ENCODE measurements at places on chromosomes 6 and 20.
A peak's percentile ranks its signal among the peaks of the same experiment; 100 is the strongest.

DNA sequence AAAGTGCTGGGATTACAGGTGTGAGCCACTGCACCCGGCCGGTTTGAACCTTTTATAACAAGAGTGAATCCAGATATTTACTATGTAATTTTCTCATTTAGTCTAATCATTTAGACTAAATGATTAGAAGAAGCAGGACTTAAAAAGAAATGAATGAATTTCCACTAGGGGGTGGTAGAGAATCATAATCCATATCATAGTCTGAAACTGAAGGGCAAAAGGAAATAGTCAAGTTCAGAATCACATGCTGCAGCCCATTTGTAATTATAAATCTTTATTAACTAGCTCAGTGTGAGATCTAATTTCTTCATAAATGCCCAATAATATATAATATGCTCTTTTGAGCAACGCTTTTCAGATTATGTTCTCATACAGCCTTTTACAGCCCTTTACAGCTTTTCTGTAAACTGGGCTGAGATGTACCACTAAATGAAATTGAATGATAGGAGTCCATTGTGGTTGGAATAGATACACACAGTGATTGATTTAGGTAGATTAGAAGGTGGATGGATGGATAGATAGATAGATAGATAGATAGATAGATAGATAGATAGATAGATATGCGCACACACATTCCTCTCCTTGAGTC lies 31.8 kb downstream of the PSMB9 start:
- DNase-seq: peak; percentile 33

DNA sequence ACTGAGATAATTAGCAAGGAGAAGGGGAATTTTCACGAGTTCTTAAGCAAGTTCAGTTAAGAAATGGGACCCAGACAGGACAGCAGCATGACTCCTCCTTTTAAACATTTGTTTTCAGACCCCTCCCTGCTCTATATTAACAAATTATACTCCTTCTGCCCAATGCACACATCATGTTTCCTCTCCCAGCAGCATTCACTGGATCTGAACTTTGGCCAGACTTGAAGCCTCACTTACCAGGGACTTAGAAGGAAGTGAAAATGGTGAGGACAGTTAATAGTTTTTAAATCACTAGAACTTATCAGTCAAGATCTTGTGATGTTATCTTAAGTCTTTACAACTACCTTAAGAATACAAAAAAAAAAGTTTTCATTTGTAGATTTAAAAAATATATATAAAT lies 1174.7 kb upstream of the MAP3K7 start:
- no peak for DNase-seq

DNA sequence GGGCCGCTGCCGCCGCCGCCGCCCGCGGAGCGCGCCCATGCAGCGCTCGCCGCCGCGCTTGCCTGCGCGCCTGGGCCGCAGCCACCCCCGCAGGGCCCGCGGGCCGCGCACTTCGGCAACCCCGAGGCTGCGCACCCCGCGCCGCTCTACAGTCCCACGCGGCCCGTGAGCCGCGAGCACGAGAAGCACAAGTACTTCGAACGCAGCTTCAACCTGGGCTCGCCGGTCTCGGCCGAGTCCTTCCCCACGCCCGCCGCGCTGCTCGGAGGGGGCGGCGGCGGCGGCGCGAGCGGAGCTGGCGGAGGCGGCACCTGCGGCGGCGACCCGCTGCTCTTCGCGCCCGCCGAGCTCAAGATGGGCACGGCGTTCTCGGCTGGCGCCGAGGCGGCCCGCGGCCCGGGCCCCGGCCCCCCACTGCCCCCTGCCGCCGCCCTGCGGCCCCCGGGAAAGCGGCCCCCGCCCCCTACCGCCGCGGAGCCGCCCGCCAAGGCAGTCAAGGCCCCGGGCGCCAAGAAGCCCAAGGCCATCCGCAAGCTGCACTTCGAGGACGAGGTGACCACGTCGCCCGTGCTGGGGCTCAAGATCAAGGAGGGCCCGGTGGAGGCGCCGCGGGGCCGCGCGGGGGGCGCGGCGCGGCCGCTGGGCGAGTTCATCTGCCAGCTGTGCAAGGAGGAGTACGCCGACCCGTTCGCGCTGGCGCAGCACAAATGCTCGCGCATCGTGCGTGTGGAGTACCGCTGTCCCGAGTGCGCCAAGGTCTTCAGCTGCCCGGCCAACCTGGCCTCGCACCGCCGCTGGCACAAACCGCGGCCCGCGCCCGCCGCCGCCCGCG lies 730 bp downstream of the INSM1 start:
- peak; percentile 30 for DNase-seq

DNA sequence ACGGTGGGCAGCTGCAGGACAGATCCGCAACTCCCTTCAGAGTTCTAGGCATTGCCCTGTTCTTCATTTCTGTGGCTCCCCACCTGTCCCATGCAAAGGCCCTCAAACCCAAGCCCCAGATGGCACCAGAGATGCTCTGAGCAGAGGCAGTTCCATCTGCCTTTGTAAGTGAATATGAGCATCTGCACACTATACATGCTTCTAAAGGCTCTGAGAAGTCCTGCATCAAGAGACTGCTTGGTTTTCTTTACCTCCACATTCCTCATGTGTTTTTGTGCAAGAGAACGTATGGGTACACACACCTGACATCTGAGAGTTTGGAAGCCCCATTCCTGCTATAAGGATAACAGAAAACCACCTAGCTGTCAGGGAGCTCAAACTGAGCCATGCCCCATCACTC lies 14.4 kb upstream of the CST7 start:
- no peak for DNase-seq

GRCh38 chr6:75230484-75231325 lies 12.9 kb downstream of the COX7A2 start:
- DNase-seq: no peak

DNA sequence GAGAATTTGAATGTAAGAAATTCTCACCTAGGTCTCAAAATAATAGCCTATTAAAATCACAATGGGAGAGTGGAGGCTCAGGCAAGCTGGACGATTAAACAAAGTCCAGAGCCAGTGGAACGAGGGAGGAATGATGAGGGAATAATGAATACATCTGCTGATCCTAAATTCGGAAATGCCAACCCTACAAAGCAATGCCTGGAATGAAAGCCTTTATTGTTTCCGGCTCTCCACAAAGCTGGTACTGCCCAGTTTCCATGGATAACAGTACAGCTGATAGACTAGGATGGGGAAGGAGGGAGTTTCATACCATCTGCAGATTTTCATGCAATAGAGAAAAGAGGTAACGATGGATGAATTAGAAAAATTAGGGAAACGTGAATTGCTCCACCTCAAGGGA lies 356.1 kb downstream of the CBLN4 start:
- DNase-seq: no peak

DNA sequence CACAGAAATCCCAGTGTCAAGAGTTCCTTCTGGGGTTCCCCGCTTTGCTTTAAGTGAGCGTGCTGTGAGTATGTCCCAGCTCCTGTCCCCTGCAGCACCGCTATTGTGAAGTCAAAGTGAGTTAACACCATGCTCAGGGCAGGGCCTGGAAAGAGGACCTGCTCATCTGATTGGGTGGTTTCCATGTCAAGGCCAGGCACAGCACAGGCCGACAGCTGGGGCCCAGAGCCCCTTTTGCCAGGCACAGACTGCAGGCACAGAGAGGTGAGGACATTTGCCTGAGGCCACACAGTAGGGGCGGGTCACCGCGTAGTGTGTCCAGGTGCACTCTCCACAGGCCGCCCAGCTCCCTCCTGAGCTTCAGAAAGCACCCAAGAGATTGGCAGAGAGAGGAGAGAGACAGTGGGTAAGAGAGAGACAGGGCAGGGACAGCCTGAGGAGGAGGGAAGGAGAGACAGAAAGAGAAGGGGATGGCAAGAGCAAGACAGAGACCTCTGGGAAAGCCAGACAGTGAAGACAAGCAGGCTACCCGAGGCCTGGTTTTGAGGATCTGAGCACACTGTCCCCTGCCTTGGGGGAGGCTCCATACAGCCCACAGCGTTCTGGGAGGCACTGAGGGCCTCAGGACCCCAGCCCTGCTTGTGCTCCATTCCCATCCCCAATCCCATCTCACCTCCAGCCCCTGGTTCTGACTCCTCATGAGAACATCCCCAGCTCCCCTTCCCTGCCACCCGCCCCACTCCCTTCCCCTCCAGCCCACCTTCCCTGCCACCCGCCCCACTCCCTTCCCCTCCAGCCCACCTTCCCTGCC lies 6.5 kb upstream of the BPIFB1 start:
- DNase-seq: no peak

DNA sequence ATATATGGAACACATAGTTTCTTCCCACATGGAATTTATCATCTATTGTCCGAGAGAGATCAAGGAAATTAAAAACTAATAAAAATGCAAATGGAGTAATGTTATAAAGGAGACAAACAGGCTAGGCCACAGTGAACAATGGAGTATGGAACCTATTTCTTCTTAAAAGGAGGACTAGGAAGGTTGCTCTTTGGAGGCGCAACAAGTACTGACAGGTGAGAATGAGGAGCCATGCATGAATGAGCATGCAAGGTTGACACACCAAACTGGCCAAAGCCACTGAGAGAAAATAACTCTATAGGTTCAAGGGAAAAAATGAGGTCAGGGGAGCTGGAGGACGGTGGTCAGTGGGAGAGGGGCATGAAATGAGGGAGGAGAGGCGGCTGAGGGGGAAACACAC lies 40.9 kb downstream of the PSMB1 start:
- no peak for DNase-seq

DNA sequence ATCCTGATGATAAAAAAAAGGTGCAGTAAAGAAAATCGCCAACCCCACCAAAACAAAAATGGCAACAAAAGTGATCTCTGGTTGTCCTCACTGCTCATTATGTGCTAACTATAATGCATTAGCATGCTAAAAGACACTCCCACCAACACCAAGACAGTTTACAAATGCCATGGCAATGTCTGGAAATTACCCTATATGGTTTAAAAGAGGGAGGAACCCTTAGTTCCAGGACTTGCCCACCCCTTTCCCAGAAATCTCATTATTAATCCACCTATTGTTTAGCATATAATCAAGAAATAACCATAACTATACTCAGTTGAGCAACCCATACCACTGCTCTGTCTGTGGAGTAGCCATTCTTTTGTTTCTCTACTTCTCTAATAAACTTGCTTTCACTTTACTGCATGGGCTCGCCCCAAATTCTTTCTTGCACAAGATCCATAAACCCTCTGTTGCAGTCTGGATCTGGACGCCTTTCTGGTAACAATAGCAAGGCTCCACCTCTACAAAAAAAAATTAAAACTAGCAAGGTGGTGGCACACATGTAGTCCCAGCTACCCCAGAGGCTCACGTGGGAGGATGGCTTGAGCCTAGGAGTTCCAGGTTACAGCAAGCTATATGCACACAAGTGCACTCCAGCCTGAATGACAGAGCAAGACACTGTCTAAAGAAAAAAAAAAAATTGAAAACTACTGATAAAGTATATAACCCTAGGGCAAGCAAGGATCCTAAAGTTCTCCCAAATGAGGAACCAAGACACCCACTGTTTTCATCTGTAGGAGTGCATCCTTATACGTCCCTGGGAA lies 278.8 kb upstream of the JARID2 start:
- DNase-seq: no peak

DNA sequence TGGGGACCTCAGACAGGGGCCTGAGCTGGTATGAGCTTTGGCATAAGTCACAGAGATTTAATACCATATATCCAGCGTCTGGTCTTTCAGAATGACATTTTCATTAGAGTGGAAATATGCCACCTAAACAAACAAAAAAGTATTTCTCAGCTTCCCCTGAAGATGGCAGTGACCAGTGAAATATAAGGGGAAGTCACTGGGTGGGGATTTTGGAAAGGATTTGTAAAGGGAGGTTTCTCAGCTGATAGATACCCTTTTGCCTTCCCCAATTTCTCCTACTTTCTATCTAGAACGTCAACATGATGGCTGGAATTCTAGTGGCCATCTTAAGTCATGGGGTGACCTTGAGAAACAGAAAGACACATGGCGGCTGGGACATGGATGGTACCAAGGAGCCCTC lies 137.7 kb upstream of the LRFN2 start:
- no peak for DNase-seq

DNA sequence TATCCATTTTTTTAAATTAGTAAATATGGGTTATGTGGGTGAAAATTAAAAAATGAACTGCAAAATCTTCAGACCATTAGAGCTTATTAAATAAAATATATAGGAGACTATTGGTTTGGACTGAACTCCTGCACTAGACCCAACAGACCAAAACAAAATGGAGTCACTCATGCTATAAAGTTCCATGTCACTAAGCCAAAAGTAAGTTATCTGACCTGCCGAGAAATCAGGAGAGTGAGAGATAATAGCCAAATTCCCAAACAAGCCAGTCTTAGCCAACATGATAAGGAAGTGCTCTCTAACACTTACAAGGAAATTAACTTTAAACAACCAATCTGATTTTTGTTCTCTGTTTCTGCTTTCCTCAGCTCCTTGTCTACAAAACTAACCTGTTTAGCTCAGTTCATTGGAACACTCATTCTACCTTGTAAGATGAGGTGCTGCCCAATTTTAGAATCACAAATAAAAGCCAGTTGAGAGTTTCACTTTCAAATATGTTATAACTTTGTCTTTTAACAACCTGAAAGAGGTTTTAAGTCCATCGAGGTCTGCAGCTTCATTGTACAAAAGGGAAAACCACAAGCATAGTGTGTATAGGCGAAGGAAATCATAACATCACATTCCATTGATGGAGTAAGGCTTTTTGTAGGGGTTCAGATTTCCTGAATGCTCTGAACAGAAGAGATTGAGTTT lies 220.5 kb downstream of the TENT5A start:
- no peak for DNase-seq

DNA sequence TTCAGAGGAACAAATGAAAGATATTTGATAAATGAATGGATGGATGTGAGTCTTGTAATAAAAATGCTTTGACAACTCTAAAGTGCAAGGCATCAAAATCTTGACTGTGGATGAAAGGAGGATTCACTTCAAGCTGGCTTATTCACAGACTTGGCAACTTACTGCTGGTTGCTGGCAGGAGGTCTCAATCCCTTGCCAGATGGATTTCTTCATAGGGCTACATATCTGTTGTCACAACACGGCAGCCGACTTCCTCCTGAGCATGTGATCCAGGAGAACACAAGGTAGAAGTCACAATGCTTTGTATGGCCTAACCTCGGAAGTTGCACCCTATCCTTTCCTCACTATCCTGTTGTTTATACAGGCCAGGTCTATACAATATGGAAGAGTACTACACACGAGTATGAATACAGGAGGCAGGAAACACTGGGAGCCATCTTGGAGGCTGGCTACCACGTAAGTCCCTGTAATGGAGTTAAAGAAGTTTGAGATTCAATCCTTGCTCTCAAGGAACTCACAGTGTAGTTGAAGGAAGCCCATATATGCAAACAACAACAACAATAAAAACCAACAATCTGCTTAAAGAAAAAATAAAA lies 97.9 kb downstream of the ID4 start:
- DNase-seq: no peak

DNA sequence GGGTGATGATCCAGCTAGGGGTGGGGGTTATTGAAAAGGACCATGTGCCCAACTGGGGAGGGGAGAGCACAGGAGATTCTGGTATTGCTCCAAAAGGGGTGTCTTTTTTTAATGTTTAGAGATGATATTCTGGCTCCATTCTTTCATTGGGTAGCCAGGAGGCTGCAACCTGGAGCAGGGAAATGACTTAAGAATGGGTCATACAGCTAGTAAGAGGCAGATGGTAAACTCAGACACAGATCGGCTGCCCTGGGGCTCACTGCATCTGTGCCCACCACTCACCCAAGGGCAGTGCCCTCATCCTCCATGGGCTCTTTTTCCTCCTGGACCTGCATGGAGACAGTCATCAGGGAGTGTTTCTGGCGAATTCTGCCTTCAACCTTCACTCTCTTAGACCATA lies 302.0 kb upstream of the PRDM1 start:
- DNase-seq: no peak
